ENCODE measurements at places on chromosomes 7 and 10.

- no peak for DNase-seq
Measured at GRCh38 chr10:4586776-4587175, 239.2 kb upstream of the AKR1E2 start.

GRCh38 chr10:22252801-22253579 lies 35.2 kb upstream of the EBLN1 start:
- DNase-seq: no peak

GRCh38 chr10:21368022-21368582 lies 157.4 kb downstream of the SKIDA1 start:
- DNase-seq: peak; percentile 26

GRCh38 chr7:79185605-79186004 lies 267.9 kb downstream of the MAGI2 start:
- DNase-seq: no peak

DNA sequence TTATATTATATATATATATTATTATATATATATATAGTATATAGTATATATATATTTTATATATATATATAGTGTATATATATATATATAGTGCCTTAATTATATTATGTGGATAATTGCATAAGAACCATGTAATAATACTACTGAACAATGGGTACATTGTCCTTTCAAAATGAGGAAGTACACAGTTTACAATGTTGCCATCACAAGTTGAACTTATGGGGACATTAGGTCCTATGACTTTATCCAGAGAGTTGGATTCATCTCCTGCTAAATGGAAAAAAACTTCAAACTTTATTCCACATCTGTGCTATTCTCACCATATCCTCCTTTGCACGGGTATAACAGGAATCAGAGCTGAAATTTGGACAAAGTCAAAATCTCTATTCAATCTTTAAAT lies 105.0 kb upstream of the AGR3 start:
- DNase-seq: no peak
